ENCODE measurements at places on chromosomes 5 and 9.

DNA sequence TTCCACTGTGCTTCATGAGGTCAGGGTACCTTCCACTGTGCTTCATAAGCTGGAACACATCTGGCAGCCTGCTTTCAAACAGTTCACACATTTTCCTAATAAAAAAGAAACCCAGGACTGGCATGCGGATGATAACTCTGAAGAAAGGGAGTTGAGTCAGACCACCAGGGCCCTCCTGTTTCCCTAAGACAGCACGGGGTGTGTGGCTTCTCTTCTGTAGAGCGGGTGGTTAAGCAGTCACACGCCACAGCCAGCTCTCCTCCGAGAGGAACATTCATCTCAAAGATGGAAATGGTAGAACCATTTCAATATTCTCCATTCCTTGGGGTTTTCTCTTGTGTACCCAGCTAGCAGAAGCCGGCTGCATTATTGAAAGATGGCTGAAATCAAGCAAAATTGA is 128.1 kb upstream of the LMX1B start:
- no peak for DNase-seq

DNA sequence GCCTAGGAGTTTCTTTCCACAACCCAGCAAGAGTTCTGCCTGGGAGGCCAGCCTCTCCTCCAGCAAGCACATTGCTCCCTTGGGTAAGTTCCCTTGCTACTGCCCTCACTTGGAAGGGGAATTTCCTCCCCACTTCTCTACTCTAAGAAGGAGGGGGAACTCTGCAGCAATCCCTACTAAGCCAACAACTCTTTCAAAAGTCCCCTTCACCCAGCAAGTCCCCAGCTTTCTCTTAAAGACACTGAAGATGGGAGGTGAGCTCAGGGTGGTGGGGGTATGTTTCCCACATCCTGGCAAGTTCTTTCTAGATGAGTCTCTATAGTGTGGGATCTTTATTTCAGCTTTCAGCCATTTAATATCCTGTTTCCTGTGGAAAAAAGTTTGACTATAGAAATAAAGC is 49.0 kb downstream of the PDE8B start:
- DNase-seq = no peak

- no peak for DNase-seq
Measured at GRCh38 chr5:126003309-126003708, 419.9 kb upstream of the GRAMD2B start.

DNA sequence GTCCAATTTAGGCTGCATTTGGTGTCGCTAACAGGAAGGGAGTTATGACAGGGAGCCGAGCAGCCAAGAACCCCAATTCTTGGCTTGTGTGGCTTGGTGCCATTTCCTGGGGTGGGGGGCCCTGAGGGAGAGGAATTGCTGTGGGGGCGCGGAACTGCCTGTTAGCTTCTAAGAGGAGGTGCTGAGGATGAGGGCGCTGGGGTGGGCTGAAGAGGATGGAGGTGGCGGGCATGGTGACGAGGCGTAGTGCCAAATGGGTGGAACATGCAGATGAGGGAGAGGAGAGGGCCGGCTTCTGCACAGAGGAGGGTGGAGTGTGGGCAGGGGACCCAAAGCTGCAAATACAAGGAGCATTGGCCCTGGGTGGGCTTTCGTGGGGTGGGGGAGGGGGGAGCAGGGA is 27.9 kb downstream of the IER5L start:
- DNase-seq = no peak

- DNase-seq = no peak
Measured at GRCh38 chr5:106171708-106172107, 1499.0 kb downstream of the EFNA5 start.

GRCh38 chr9:77847626-77848025 is 184.0 kb downstream of the GNAQ start:
- DNase-seq = no peak

DNA sequence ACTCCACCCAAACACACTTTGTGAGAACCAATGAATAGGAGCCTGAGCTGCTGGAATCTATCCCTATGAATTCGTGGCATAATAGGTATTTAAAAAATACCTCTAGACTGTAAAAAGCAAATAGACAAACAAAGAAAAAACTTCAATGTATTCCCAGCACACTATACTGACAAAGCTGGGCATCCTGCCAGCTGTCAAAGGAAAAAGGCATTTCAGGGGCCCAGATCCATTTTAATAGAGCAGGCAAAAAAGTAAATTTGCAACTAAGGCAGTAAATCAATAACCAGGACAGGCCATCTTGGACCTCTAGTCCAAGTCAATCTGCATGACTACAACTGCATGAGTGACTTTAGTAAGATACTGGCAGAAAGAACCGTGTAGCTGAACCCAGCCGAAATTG is 25.6 kb upstream of the LARP1 start:
- no peak for DNase-seq

GRCh38 chr9:7901621-7902020 is 102.0 kb upstream of the DMAC1 start:
- DNase-seq = no peak

DNA sequence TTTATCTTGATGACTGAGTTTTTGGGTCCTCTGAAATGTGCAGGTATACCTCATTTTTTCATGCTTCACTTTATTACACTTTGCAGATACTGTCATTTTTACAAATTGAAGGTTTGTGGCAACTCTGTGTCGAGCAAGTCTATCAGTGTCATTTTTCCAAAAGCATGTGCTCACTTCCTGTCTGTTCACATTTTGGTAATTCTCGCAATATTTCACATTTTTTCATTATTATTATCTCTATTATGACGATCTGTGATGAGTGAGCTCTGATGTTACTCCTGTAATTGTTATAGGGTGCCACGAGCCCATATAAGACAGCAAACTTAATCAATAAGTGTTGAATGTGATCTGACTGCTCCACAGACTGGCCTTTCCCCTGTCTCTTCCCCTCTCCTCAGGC is 73.4 kb upstream of the FBXW11 start:
- no peak for DNase-seq

GRCh38 chr5:17400724-17401469 is 97.1 kb upstream of the TAF11L2 start:
- DNase-seq = no peak

DNA sequence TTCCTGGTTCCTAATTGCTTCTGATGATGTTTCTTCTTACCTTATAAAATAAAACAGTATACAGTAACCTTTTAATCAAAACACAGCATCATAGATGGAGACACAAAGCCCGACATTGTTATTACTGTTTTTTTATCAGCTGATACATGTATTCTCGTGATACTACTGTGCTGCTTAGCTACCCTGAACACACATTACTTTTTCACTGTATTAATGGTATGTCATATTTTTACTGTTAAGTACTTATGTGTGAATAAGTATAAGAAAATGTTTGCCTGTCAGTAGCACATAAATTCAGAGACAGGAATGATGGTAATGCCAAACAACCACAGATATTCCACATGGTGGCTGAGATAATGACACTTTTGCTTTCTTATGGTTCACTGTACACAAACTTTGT is 68.7 kb downstream of the RAB24 start:
- no peak for DNase-seq
